SW480 (cell line): ENCODE measurements at places on chromosomes 3 and 15.

DNA sequence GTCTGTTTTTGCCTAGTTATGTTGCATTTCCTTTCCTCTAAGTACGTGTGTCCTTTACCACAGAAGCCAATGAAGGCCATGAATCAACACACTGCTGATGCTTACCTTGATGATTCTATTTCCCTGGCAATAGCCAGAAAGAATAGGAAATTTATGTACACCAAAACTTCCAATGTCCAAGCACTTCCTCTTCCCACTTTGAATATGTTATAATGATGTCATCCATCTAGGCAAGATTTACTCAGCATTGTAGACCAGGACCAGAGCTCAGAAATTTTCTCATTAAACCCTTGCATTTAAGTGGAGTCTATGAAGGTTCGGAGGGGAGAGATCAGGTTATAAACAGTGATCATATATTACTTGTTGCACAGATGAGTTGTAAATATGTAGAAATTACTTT, 126.0 kb downstream of the THRB start:
- DNase-seq: no peak

- DNase-seq: peak; percentile 12
Measured at GRCh38 chr3:115975353-115975752, 352.0 kb downstream of the GAP43 start.

- DNase-seq: peak; percentile 44
Measured at GRCh38 chr15:86231864-86232721, 152.4 kb downstream of the AGBL1 start.

GRCh38 chr3:111739311-111739911, 119.7 kb upstream of the PHLDB2 start:
- DNase-seq: peak; percentile 83

- DNase-seq: no peak
Measured at GRCh38 chr3:44429459-44429858, 48.0 kb downstream of the ZNF445 start.

DNA sequence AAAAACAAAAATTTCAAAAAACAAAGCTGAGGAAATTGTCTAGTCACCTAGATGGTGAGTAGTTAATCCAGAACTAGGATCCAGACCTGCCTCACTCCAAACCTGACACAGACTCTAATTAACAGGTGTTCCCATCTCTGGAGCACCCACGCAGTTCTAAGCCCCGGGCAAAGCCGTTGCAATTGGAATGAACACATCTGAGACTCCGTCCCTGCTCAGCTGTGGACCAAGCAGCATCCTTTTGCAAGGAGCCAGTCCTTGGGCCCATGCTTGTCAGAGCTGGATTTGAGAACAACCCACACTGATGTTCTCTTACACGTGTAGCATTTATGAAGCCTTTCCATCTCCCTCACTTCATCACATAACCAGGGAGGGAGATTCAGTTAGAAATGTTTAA, 54.8 kb downstream of the LMCD1 start:
- DNase-seq: no peak

GRCh38 chr3:105959851-105960250, 91.0 kb upstream of the CBLB start:
- DNase-seq: no peak

DNA sequence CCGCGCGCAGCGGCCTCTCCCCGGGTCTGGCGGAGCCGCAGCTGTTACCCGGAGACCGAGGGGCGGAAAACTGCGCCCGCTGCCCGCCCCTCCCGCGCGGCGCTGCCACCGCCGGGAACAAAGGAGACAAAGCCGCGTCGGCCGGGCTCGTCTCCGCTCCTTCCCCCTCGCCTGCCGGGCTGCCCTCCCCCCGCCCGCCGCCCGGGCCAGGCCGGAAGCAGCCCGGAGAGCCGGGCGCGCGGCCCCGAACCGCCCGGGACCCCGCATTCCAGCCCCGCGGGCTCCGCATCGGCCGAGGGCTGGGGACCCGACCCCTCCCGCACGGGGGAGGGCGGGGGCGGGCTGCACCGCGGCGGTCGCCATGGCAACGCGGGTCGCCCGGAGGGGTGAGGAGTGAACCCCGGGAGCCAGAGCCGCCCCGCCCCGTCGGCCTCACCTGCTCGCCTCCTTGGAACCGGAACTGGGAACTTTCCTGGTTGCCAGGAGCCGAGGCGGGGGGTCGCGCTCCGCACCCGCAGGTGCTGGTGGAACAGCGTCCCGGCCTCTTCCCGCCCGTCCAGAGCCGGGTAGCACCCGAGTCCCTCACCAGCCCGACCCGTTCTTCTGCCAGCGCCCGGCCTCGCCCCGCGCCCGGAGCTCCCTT, 448 bp downstream of the PLXNB1 start:
- peak; percentile 78 for DNase-seq

- DNase-seq: no peak
Measured at GRCh38 chr15:87871258-87871681, 385.3 kb downstream of the NTRK3 start.

GRCh38 chr15:48802867-48803266, 8.0 kb downstream of the CEP152 start:
- DNase-seq: peak; percentile 32

GRCh38 chr3:184583578-184584451, 22.2 kb downstream of the EPHB3 start:
- no peak for DNase-seq
